H1 (cell line): ENCODE measurements at places on chromosomes 4 and X. TPM values are rescaled to one million over a fixed set of nuclear protein-coding genes. Genes with fewer than 3 reads are reported as not detected.

DNA sequence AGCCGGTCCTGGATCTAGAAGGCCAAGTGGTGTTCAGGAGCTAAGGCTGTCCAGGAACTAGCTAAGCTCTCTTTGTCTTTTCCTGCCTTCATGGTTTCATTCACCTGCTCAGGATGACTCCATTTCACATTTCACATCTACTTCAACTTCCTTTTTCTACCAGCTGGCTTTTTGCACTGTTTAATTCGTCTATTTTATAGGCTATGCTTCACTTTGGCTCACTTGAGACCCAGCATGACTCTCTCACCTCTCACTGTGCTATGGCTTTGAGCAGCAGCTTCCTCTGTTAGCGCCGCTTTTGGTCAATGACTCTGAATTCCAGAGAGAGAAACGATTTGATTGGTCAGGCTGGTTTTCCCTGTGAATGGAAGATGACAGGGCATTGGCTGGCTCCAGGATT, 213.5 kb upstream of the CLNK start:
- no peak overlapping the region for H3K27ac ChIP-seq
- H3K27me3 ChIP-seq, result no peaks in the 10 kb centered on the region
- no peak overlapping the region for H3K4me3 ChIP-seq
- DNase-seq, result no peak
- no peaks in the 10 kb centered on the region for H3K36me3 ChIP-seq

SPIN2A gene
- 4.2 and 4.5 TPM in 2 replicates for total RNA-seq

DNA sequence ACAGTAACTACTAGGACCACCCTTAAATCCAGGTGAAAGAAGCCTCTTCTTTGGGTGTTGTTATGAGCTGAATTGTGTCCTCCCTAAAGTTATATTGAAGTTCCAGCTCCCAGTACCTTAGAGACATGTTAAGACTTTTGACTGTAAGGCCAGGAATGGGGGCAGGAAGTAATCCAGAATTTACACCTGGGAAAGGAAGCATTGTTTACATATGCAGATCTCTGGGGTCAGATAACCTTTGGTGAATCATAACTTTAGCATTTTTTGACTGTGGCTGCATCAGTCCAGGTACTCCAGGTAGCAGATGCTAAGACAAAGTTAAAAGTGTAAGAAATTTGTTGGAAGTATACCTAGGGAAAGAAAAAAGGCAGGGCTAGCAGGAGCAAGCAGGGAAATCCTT, 104.9 kb upstream of the CENPE start:
- no peak overlapping the region for H3K4me3 ChIP-seq
- H3K4me1 ChIP-seq, result 0 out of 2 replicates have a peak, but pooled peaks cover 4% of the 10 kb centered on the region
- no peaks in the 10 kb centered on the region for H3K36me3 ChIP-seq
- no peak for DNase-seq

DNA sequence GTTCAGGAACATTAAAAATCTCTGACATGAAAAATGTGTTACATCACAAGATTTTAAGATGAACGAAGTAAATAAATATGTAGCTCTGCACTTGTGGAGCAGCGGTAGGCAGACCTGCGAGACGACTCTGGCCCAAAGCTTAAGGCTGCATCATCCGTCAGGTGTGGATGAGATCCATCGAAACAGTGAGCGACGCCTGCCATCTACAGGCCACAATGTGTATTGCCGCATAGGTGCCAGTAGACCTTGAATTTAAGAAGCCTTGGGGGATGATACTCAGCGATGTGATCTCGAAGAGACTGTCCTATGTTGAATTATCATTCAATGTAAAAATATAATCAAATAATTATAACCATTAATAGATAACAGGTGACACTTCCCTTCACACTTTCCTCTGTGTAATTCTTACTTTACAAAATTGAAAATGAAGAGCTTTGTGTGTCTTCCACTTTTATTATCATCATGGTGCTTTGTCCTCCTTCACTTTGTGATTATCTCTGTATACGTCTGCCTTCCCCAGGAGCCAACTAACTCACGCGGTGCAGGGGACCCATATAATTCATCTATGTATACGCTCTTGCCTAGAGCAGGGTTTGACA, 851.0 kb downstream of the RAB28 start:
- no peak overlapping the region for H3K4me3 ChIP-seq
- no peaks in the 10 kb centered on the region for H3K27me3 ChIP-seq

DNA sequence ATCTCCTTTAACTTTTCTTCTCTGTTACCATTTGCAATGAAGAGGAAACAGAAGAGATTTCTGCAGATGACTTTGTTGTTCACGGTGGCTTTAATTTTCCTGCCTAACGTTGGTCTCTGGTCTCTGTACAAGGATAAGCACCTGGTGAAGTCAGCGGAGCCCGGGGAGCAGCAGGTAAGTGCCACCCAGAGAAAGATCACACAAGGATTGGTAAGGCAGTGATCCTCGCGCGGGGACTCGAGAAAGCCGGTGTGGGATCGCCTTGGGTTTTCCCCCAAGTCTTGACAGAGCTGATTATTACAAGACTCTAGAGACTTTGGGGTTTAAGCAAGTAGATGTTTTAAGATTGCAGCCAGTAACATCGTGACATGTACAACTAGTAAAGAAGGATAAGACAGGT, 1.3 kb downstream of the GALNTL6 start:
- no peak overlapping the region for H3K4me3 ChIP-seq
- H3K36me3 ChIP-seq, result no peaks in the 10 kb centered on the region
- DNase-seq, result no peak
- H3K27me3 ChIP-seq, result peaks cover 35% of the 10 kb centered on the region
- H3K4me1 ChIP-seq, result peaks cover 10% of the 10 kb centered on the region

PPP3CA gene
- total RNA-seq, result 35.0 and 38.0 TPM in 2 replicates

GRCh38 chrX:9062641-9063040, 28.7 kb upstream of the FAM9B start:
- H3K4me3 ChIP-seq, result no peak overlapping the region
- no peaks in the 10 kb centered on the region for H3K36me3 ChIP-seq
- no peak for DNase-seq
- no peak overlapping the region for H3K27ac ChIP-seq
- H3K27me3 ChIP-seq, result no peaks in the 10 kb centered on the region

DNA sequence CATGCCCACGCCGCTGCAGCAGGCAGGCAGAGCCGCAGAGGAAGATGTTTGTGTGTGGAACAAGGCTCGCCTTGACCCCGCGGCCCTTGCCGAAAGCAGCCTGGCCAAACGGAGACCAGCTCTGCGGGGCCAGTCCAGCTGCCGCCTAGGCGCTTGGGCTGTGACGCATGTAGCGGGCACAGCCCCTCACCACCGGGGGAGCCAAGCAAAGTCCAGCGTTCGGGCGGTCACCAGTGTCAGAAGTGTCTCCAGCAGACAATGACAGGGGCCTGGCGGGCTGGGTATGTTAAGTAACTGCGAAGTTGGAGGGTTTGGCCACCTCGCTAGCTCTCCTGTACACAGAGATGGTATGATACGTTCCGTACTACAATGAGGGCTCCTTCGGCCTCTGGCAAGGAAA, 1.3 kb downstream of the AMER1 start:
- peak overlapping the region; percentile 47 for H3K4me3 ChIP-seq
- DNase-seq, result no peak
- H3K4me1 ChIP-seq, result no peaks in the 10 kb centered on the region; the same call in 1 of the 2 replicates
- H3K36me3 ChIP-seq, result no peaks in the 10 kb centered on the region
- no peak overlapping the region for H3K27ac ChIP-seq

HMGN5 gene
- 20.4 and 23.9 TPM in 2 replicates for total RNA-seq

NAA11 gene
- total RNA-seq, result not detected in 2 replicates

FRG1 gene
- total RNA-seq, result 31.8 and 35.5 TPM in 2 replicates

RBMX gene
- total RNA-seq, result 458 and 476 TPM in 2 replicates

IL15 gene
- 0.61 and 0.69 TPM in 2 replicates for total RNA-seq

F8A2 gene
- not detected in 2 replicates for total RNA-seq

DNA sequence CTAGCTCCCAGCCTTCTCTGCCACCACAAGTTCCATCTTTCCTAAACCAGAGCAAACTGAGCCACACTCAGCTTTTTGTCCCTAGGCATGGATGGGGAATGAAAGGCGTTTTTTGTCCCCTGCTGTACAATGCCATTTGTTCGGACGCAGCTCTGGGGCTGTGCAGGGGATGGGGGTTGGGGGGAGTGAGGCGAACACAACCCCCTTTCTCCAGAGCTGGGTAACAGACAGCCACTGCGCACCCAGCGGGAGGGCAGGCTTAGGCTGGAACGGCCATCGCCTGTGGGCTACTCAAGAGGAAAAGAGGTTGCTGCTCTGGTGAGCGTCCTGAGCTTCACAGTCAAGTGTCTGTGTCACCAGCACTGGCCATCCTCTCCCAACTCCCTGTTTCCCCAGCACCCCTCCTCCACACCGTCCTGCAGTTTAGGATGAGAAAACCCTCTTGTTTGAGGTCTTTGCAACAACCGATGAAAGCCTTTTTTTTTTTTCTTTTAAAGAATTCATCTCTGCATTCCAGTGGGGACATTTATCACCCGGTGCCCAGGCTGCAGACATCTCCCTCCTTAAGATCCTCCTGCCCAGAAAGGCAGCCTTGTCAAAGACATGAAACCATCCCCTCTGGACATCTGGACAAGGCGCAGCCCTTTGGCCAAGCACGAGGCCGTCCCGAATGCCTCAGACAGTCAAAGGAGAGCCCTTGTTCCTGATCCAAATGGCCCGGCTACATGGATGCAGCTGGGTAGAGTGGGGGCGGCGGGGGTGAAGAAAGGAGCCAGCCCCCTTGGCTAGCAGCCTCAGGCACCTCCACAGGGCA, 419.6 kb downstream of the BCOR start:
- H3K27me3 ChIP-seq, result no peaks in the 10 kb centered on the region
- peaks cover 6% of the 10 kb centered on the region; the same call in 1 of the 2 replicates for H3K4me1 ChIP-seq
- DNase-seq, result no peak
- H3K36me3 ChIP-seq, result no peaks in the 10 kb centered on the region
- H3K27ac ChIP-seq, result no peak overlapping the region

- H3K27me3 ChIP-seq, result no peaks in the 10 kb centered on the region
- DNase-seq, result no peak
- H3K4me3 ChIP-seq, result no peak overlapping the region
- H3K27ac ChIP-seq, result no peak overlapping the region
- H3K36me3 ChIP-seq, result no peaks in the 10 kb centered on the region
- H3K4me1 ChIP-seq, result no peaks in the 10 kb centered on the region
Observed at GRCh38 chr4:111890412-111890811, 254.8 kb upstream of the FAM241A start.

DNA sequence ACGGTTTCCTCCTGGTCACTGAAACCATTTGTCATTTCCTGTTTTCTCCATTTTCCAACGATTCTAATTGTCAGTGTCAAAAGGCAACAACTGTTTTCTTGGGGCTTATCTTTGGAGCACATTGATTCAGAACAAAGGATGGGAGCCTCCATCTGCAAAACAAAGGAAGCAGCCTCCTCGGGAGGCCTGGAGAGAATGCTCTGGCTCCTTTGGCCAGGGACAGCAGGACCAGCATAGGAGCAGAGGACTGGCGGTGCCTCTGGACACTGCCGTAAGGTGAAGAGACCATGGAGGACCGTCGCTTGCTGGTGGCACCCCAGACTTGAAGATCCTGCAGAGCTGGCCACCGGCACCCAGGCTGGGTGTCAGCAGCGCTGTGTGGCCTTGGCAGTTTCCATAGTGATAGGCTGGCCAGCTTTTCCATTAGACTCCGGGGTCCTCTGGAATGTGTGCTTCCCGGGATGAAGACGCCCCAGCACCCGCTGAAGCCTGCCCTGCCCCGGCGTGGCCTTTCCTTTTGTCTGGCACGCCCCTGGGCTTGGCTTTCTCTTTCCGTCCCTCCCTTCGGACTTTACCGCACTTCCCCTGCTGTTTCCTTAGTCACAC, 61.1 kb upstream of the MTM1 start:
- no peaks in the 10 kb centered on the region for H3K36me3 ChIP-seq
- no peak for DNase-seq
- peak overlapping the region; percentile 85 for H3K27ac ChIP-seq
- no peak overlapping the region; the same call in 1 of the 2 replicates for H3K4me3 ChIP-seq
- H3K4me1 ChIP-seq, result peaks cover 37% of the 10 kb centered on the region

PRRG1 gene
- total RNA-seq, result 8.1 and 10.2 TPM in 2 replicates

DNA sequence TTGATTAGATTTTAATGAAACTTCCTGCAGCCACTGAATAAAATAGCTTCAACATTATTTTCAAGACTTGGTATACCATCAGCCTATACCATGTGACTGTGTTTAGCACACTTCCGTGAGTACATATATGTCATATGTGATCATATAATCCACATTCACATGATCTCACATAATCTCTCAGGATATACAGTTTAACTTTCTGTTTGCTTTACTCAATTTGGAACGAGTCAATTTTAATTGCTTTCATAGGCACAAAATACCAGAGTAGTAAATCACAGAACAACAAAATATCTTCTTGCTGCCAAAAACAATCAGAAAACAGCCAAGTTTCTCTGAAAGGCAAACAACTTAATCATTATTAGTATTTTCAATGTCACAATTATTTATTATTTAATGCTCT, 731.1 kb upstream of the DIAPH2 start:
- H3K4me3 ChIP-seq, result no peak overlapping the region
- H3K27me3 ChIP-seq, result no peaks in the 10 kb centered on the region
- H3K27ac ChIP-seq, result no peak overlapping the region
- no peak for DNase-seq
- H3K4me1 ChIP-seq, result no peaks in the 10 kb centered on the region
- H3K36me3 ChIP-seq, result no peaks in the 10 kb centered on the region

DNA sequence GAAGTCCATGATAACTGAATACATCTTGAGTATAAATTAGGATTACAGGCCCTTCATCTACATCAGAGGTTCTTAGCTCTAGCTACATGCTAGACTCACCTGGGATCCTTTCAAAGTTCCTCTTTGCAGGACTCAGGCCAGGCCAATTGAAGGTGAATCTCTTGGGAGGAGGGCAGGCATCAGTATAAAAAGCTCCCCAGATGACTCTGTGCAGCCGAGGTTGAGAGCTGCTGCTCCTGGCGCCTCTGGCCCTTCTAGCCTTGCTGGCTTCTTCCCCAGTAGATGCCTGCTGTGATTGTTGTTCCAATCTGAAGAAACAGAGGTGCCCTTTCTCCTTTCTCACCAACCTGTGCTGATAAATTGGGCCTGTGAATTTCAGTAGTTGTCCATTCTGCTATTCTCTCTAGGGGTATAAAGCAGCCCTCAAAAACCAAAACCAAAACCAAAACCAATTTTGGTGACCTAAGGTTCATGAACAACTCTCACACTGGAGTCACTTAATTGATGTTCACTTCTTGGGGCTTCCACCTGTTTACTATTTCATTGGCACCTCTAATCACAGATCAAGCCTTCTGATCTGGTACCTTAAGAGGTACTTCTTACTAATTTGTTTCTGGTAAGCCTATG, 78.7 kb downstream of the SUPT20HL2 start:
- no peaks in the 10 kb centered on the region for H3K4me1 ChIP-seq
- no peaks in the 10 kb centered on the region for H3K27me3 ChIP-seq
- no peak overlapping the region for H3K27ac ChIP-seq

GRCh38 chrX:103092942-103093341, at the start of gene NXF3:
Gene NXF3 (minus strand): TSS chrX:103093143. CDS start chrX:103093023, 120 bp downstream.
- H3K4me1 ChIP-seq, result no peaks in the 10 kb centered on the region
- no peaks in the 10 kb centered on the region for H3K27me3 ChIP-seq
- H3K27ac ChIP-seq, result no peak within 1 kb of the TSS
- H3K4me3 ChIP-seq, result no peak within 1 kb of the TSS
- DNase-seq, result no peak

ENAM gene
- not detected in 2 replicates for total RNA-seq

DNA sequence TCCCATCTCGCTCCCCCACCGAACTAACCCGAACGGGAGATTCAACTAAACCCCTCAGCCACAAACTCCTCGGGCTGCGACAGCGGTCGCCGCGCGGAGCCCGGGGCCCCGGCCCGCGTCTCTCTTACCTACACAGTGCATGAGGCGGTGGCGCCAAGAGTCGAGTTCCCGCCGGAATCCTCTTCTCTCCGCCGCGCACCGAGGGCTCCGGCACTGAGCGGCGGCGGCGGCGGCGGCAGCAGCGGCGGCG, 160 bp downstream of the LCORL start:
- H3K27me3 ChIP-seq, result peaks cover 21% of the 10 kb centered on the region
- no peaks in the 10 kb centered on the region for H3K36me3 ChIP-seq
- H3K27ac ChIP-seq, result peak overlapping the region; percentile 61; the same call in 1 of the 2 replicates
- H3K4me3 ChIP-seq, result peak overlapping the region; percentile 89
